ENCODE measurements at places on chromosomes 7 and 10. TPM values are rescaled to one million over a fixed set of nuclear protein-coding genes. Genes with fewer than 3 reads are reported as not detected.

DNA sequence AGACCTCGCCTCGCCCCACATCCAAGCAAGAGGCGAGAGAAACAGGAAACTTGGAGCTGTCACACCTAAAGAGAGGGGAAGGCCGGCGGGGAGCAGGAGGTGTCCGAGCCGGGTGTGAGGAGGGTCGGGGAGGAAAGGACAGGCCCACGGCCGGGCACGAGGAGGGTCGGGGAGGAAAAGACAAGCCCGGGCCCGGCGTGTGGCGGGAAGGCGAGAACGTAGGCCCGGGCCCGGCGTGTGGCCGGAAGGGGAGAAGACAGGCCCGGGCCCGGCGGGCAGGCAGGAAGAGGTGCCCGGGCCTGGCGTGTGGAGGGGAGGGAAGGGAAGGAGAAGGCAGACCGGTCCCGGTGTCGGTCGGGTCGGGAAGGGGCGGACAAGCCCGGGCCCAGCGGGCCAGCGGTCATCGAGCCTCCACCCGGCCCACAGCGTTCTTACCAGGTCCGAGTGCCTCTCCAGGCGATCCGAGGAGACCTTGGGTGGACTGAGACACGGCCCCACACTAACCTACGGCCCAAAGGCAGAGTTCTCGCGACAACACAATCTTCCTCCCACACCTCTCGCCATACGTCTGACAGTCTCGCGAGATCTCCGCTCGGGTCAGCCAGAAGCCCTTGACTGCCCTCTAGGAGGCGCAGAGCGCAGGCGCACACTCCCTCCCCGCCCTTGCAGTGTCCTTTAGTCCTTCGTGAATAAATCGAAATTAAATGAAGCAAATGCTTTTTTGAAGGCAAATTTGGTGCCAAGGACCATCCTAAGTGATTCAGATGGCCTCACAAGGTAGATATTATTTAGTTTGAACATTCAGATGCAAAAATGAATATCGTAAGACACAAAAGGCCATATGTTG is at the start of gene NCOA4:
TSS of gene NCOA4 (minus strand) at position 533 of the 847 bp plus-strand sequence. CDS start 13,943 bp downstream, outside the sequence.
- peak within 1 kb of the TSS; percentile 54 for H3K27ac ChIP-seq
- DNase-seq = peak; percentile 98

DNA sequence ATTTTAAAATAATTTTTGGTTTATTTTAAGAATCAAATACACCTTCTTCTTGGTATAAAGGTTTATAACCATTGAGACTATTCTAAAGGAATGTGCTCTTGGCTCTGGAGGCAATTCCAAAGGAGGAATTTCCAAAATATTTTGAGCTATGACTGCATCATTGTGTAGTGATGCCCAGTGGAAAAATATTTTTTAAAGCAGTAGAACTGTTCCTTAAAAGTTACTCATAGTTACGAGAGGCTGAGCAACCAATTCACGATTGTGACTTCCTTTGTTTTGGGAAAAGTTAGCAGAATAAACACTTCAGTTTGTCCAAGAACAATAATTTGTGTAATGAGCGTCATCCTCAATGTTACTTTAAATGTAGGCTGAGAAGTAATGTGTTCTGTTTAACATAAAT is 233.6 kb downstream of the BAMBI start:
- no peak overlapping the region for H3K4me3 ChIP-seq
- H3K27ac ChIP-seq = no peak overlapping the region
- no peaks in the 10 kb centered on the region for H3K36me3 ChIP-seq
- peaks cover 2% of the 10 kb centered on the region for H3K4me1 ChIP-seq
- no peak for DNase-seq
- no peaks in the 10 kb centered on the region for H3K27me3 ChIP-seq

The VSTM2A gene
- total RNA-seq = not detected

The TRUB1 gene
- total RNA-seq = 18.5 TPM

DNA sequence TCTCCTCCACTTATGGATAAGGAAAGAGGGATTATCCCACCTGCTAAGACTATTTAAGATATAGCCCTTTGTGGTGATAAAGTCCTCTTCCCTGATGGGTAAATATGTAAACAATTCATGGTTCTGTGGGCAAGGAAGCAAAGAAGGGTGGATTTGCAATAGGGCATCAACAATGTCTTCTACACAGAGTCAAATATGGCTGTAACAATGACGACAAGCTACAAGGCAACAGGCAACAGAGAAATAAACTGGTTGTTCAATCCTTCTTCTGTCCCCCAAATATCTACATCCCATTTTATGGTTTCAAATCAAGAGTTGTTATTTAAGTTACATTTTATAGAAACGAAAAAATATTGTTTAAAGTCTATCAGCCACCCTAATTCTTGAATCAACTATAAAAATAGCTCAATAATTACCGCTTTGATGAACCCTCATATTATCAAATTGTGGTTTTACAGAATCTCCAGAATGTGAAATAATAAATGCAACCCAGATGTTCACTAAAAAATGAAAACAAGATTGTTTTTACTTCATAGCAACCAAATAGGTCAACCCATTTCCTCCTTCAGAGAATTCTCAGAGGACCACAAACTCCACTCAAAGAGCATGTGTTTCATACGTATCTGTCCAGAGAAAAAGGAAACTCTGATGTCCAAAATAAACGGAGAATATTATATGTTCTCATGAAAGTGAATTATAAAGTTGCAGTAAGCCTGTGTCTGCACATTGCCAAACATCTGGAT is 13.8 kb downstream of the CYTH3 start:
- H3K27me3 ChIP-seq = peaks cover 97% of the 10 kb centered on the region
- no peaks in the 10 kb centered on the region for H3K4me1 ChIP-seq
- H3K4me3 ChIP-seq = no peak overlapping the region
- DNase-seq = no peak
- H3K36me3 ChIP-seq = no peaks in the 10 kb centered on the region

The BHLHA15 gene
- total RNA-seq = 0.93 TPM

GRCh38 chr7:11170175-11170574 is 196.5 kb downstream of the PHF14 start:
- H3K27ac ChIP-seq = peak overlapping the region; percentile 36
- no peak for DNase-seq
- H3K4me3 ChIP-seq = no peak overlapping the region
- no peaks in the 10 kb centered on the region for H3K36me3 ChIP-seq
- H3K27me3 ChIP-seq = no peaks in the 10 kb centered on the region

GRCh38 chr10:112294169-112294568 is 11.0 kb downstream of the TECTB start:
- no peaks in the 10 kb centered on the region for H3K4me1 ChIP-seq
- no peak overlapping the region for H3K4me3 ChIP-seq
- DNase-seq = no peak

The UTF1 gene
- total RNA-seq = 1.9 TPM

- no peak overlapping the region for H3K27ac ChIP-seq
- H3K36me3 ChIP-seq = no peaks in the 10 kb centered on the region
- no peak overlapping the region for H3K4me3 ChIP-seq
- peak; percentile 88 for DNase-seq
- H3K4me1 ChIP-seq = no peaks in the 10 kb centered on the region
- no peaks in the 10 kb centered on the region for H3K27me3 ChIP-seq
Observed at GRCh38 chr10:22550732-22551131, 163.6 kb downstream of the PIP4K2A start.

The GPRIN2 gene
- total RNA-seq = 16.1 TPM

The STOX1 gene
- 5.4 TPM for total RNA-seq

The ADAP1 gene
- total RNA-seq = 6.4 TPM

DNA sequence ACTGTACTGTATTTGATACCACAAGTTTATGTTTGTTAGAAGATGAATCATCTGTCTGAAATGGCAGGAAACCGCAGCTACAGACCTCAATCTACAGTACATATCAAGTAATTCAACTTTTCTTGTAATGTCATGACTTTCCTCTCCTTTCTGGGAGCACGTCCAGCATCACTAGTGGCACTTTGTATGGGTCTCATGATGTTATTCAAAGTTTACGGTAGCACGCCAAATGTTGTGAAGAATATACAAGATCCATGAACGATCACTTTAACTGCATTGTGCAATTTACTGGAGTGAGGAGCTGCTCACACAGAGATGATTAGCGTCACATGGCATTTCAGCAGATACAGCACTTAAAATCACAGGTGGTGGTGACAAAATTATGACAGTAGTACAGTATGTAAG is 257.8 kb upstream of the GNAI1 start:
- no peak overlapping the region for H3K27ac ChIP-seq
- H3K27me3 ChIP-seq = no peaks in the 10 kb centered on the region
- no peak for DNase-seq
- no peaks in the 10 kb centered on the region for H3K36me3 ChIP-seq
- no peaks in the 10 kb centered on the region for H3K4me1 ChIP-seq

The C1QL3 gene
- 0.20 TPM for total RNA-seq

DNA sequence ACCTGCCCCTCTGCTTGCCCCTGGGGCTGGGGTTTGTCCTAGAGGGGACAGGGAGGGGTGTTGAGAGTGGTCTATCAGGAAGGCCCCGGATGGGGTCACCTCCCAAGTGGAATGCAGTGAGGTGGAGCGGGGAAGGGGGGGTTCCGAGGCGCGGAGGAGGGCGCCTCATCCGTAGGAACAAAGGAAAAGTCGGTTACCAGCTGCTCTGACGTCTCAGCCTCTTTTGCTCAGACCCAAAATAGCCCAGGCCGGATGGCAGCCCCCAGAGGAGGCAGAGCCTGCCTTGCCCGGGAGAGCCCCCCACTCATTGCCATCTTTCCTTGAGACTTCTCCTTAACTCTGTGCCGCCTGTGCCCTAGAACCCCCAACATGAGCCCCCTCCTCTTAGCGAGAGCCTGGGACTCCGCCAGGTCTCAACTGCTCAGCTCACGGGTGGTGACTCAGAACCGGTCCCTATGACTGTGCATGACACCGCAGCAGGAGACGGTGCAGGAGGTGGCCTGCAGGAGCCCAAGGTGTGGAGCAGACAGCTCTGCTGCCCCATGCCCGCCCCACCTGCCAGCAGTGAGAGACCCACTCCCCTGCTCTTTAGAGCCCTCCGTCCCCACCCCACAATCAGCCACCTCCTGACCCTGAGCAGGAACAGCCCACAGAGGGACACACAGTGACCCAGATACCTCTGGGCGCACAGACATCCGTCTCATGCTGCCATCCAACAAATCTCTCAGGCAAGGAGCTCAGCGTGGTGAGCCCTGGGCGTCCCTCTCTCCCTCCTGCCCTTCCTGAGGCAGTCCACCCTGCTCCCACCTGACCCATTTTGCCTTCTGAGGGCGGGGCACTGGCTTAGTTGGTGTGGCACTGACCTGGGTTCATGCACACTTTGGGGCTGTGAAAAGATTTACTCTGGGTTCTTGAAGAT is 13.1 kb downstream of the STX1A start:
- no peak overlapping the region for H3K4me3 ChIP-seq
- DNase-seq = no peak
- H3K4me1 ChIP-seq = no peaks in the 10 kb centered on the region

The H2BK1 gene
- not detected for total RNA-seq

The PTF1A gene
- not detected for total RNA-seq

DNA sequence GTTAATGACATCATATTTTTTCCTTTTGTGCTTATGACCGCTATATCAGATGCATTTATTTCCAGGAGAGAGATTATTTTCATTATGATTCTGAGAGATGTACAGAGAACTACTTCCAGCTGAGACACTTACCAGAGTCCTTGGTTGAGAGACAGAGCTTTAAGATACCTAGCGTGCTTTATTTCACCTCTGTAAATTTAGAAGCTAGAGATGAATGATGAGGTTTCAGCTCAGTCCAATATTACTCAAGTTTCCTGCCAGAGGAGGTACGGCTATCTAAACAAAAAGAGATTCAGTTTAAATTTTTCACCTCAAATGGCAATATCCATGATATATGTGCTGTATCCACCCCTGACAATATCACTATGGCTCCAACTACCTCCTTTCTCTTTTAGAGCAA is 182.6 kb upstream of the FAM3C start:
- H3K27me3 ChIP-seq = no peaks in the 10 kb centered on the region
- H3K27ac ChIP-seq = no peak overlapping the region
- H3K36me3 ChIP-seq = no peaks in the 10 kb centered on the region

DNA sequence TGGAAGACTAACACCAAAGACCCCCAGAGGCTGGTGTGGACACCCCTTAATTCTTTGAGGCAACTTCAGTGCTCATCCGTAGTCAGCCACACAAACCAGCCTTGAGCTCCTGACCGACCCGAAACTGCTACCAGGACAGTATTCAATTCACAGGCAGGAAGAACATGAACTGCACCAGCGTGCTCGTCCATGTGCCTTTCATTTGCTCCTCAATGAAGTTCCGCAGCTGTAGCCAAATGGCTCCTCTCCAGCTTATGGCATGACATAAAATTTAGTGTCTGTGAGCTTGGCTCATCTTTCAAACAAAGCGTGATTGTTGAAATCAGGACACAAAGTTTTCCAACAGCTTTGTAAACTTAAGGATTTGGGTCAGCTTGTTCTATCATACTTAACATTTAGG is 144.1 kb upstream of the FAM171A1 start:
- no peaks in the 10 kb centered on the region for H3K4me1 ChIP-seq
- no peaks in the 10 kb centered on the region for H3K36me3 ChIP-seq
- no peak overlapping the region for H3K27ac ChIP-seq
- DNase-seq = no peak

The HGF gene
- total RNA-seq = 0.20 TPM

DNA sequence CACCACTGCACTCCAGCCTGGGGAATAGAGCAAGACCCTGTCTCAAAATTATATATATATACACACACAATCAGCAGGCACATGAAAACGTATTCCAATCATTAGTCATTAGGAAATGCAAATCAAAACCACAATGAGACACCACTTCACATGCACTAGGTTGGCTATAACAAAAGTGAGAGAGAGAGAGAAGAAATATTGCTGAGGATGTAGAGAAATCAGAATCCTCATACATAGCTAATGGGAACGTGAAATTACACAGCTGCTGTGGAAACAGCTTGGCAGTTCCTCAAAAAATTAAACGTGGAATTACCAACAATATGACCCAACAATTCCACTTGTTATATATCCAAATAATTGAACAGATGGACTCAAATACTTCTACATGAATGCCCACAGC is 43.3 kb upstream of the CNNM1 start:
- H3K4me3 ChIP-seq = no peak overlapping the region
- no peak overlapping the region for H3K27ac ChIP-seq
- H3K36me3 ChIP-seq = no peaks in the 10 kb centered on the region
- no peaks in the 10 kb centered on the region for H3K4me1 ChIP-seq
- H3K27me3 ChIP-seq = no peaks in the 10 kb centered on the region

The CTAGE4 gene
- 2.1 TPM for total RNA-seq

GRCh38 chr10:110865186-110865808 is 6.4 kb upstream of the PDCD4 start:
- no peak overlapping the region for H3K4me3 ChIP-seq
- peak overlapping the region; percentile 6 for H3K27ac ChIP-seq
- H3K36me3 ChIP-seq = no peaks in the 10 kb centered on the region
- no peak for DNase-seq

DNA sequence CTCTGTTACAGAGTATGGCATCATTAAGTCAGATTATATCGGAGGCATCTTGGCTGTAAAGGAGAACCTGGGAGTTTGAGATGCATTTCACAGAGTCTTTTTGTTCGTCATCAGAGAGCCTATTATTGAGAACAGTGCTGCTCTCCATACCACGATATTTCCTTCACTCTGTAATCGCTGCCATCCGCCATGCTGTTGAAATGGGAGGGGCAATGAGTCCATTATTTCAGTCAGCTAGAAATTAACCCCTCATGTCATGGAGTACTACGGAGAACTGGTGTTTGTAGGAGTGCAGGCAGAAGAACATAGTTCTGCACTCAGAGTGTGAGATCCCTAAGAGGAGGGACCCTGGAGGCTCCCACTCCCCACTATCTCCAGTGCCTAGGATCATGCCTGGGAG is 59.2 kb downstream of the SLC16A12 start:
- H3K4me1 ChIP-seq = no peaks in the 10 kb centered on the region
- no peak overlapping the region for H3K27ac ChIP-seq
- H3K36me3 ChIP-seq = no peaks in the 10 kb centered on the region
- H3K4me3 ChIP-seq = no peak overlapping the region
- DNase-seq = no peak

The LIPM gene
- total RNA-seq = not detected
